ENCODE measurements at places on chromosomes 3 and 15.

DNA sequence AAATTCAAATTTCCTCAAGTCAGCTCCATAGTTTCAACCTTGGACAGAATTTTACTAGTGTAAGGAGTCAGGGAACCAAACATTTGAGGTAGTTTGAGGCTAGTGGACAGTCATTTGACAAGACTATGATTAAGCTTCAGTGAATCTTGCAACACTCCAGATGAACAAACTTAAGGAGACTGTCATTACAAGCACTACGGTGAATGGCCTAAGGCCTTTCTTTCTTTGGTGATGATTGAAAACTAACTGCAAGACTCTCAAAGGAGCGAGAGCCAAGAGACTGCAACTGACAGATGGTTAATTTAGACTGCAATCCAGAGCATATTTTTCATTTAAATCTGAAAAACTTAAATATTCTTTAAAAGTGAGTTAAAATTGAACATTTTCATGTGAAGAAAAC, 272.3 kb upstream of the NECTIN3 start:
- no peak for DNase-seq

- no peak for DNase-seq
Observed at GRCh38 chr3:48387634-48388033, 15.6 kb downstream of the FBXW12 start.

GRCh38 chr15:42604894-42605744, 29.7 kb downstream of the STARD9 start:
- no peak for DNase-seq

DNA sequence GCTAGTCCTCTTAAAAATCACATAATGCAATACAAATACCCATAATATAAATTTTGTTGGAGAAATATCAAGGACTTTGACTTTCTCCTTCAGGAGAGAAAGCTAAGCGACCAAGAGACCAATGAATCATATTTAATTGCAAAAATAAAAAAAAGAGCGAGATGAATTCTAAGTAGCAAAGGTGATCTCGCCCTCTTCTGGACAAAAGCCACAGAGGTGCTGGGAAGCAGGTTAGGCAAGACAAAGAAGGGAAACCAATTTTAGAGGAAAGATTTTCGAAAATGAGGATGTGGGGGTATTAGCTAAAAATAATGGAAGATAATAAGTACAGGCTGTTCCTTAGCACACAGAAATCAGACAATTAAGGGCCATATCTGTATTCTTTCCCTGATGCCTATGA, 111.4 kb upstream of the PLAAT1 start:
- DNase-seq: no peak

DNA sequence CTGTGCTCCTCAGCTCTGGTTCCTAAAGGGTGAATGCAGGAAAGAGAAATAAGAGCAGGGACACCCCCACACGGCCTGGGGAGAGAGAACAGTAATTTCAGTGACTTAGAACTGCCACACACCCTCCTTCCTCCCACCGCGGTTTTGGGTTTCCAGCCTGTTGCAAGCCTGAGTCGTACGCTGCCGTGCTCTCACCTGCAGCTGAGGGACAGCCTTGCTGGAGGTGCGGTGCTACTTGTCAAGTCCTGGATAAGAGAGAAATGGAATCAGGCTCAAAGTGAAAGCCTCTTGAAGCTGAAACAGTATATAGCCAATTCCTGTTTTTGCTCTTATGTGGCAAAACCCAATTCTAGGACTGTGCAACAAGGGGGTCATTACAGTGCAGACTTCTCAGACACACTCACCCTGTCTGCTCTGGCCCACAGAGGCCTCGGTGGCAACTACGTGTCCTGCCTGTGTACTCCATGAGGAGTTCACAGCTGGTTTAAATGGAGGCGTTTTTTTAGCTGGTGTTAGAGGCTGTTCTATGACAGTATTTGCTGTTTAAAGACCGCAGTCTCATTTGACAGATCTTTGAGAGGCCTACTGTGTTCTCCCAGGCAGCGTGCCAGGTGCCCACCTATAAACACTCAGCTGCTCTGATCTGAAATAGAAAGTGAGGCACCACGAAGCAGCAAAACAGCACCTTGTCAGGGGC, 42.9 kb downstream of the TBC1D2B start:
- peak; percentile 67 for DNase-seq

DNA sequence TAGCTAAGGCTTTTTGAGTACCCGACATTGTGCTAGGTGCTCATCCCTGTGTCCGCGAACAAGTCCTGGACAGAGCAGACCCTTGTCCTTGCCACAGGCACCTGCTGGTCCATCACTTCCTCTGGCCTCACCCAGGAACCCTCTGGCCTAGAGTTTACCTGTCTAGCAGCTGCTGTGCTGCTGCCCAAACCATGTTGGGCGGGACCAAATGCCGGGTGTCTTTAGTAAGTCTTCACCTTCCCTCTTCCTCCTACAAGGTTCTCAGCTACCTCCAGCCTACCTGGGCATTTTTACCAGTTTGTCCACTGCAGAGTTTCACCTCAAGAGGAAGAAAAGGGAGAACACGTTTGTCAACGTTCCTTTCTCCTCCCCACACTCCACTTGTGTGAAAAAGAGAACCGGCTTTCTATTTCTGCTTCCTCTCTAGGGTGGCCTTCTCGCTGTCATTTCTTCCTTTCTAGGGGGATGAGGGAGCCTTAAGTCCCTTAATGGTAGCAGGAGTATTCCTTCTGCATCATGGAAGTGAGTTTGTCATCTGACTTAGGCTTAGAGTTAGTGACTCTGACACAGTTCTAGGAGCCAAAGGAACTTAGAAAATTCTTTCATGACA, 80.4 kb upstream of the GCNT3 start:
- DNase-seq: no peak

DNA sequence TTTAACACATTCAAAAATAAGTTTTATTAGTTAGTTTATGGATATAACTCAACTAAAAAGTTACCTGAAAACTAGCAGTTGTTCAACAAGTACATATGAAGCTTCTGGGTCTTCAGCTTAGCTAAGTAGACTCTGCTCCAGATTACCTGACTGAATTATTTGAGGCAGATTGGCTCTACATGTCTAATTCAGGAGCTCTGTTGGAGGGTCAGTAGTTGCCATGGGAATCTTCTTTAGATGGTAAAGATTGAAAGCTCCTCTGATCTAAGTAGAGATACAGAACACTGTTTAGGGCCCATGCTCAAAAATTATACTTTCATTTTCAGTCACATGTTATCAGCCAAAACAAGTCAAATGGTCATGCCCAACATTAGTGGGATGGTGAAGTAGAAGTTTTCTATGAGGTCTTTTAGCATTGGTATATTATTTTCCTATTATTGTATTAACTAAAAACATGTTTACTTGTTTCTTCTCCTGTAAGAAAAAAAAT, 1476.9 kb downstream of the OTOL1 start:
- DNase-seq: no peak

DNA sequence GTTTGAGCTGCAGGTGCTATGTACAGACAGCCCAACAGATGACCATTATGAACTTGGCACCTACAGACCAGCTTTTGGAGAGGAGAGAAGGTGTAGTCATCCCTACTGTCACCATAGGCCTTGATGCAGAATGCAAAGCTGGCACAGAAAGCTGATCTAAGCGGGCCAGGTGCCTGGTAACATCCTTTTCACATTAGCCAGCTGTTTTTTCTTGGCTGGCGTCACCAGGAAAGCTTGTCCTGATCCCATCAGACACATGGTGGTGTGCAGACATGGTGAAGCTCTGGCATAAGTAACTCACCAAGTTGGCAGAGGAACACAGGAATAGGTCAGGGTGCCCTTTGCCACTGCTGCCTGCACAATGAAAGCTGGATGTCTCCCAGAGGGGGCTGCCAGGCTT, 97.2 kb upstream of the MB21D2 start:
- no peak for DNase-seq

- no peak for DNase-seq
Observed at GRCh38 chr3:147604136-147604535, 195.0 kb downstream of the ZIC1 start.

- DNase-seq: no peak
Observed at GRCh38 chr3:40681658-40682055, 156.9 kb downstream of the ZNF621 start.

Data from T-helper 17 cell (primary cell).